Heart left ventricle (tissue), 16 donors: ENCODE measurements at places on chromosomes 13 and 19.
A peak's percentile ranks its signal among the peaks of the same experiment; 100 is the strongest.

DNA sequence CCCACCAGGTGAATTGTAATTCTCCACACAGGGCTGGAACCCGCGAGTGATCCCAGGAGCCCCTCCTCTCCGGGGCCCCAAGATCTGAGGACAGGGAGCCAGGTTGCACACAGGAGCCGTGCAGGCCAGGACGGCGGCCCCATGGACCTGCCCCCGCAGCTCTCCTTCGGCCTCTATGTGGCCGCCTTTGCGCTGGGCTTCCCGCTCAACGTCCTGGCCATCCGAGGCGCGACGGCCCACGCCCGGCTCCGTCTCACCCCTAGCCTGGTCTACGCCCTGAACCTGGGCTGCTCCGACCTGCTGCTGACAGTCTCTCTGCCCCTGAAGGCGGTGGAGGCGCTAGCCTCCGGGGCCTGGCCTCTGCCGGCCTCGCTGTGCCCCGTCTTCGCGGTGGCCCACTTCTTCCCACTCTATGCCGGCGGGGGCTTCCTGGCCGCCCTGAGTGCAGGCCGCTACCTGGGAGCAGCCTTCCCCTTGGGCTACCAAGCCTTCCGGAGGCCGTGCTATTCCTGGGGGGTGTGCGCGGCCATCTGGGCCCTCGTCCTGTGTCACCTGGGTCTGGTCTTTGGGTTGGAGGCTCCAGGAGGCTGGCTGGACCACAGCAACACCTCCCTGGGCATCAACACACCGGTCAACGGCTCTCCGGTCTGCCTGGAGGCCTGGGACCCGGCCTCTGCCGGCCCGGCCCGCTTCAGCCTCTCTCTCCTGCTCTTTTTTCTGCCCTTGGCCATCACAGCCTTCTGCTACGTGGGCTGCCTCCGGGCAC is 3.9 kb downstream of the FFAR1 start:
- peak; percentile 57 for DNase-seq

DNA sequence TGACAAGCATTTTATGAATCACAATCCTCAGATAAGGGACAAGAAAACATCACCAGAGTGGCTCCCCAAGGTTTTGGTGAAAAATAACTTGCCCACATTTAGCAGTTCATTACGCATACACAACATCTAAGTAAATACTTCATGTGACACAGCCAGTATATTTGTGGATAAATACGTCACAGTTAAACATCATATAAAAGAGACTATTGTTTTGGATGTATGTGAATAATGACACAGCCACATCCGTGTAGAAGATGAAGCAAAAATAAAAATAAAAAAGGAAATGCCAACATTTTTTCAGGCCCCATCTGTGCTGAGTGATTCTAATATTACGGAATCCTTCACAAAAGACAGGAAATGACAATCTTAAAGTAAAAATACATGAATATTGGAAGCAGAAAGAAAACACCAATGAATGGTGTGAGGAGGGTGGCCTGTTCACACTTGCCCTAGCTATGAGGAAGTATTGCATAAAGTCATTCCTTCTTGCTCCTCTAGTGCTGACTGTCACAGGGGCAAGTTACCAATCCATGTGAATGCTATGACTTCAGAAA is 457.1 kb downstream of the KLF12 start:
- DNase-seq, result no peak

DNA sequence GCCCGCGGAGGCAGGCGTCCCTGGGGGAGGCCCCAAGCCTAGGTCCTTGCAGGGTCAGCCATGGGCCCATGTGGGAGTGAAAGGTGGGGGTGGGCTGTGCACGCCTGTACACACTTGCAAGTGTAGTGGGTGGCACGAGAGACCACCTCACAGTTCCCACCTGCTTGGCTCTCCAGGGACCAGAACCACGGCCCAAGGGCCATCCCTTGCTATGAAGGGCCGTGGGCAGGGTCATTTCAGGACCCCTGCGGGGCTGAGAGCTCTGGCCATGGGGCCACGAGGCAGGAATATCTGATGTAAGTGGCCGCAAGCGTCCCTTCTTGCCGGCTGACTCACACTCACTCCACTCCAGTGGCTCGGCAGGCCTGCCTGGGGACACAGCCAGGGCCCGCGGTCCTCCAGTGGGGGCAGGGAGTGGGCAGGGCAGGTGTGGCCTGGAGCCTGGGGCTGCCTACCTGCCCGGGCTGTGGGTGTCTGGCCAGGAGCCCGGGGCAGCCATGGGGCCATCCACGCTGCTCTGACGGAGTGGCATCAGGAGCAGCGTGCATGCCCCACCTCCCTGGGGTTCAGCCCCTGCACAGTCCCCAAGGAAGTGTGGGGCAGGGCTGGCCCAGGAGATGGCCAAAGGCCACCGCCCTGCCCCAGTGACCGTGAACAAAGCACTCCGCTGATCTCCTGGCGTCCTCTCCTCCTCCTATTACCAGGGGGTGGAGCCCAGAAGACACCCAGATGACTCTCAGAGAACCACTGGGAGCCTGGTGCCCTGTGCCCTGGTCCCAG is 8.6 kb upstream of the MKNK2 start:
- DNase-seq, result no peak

DNA sequence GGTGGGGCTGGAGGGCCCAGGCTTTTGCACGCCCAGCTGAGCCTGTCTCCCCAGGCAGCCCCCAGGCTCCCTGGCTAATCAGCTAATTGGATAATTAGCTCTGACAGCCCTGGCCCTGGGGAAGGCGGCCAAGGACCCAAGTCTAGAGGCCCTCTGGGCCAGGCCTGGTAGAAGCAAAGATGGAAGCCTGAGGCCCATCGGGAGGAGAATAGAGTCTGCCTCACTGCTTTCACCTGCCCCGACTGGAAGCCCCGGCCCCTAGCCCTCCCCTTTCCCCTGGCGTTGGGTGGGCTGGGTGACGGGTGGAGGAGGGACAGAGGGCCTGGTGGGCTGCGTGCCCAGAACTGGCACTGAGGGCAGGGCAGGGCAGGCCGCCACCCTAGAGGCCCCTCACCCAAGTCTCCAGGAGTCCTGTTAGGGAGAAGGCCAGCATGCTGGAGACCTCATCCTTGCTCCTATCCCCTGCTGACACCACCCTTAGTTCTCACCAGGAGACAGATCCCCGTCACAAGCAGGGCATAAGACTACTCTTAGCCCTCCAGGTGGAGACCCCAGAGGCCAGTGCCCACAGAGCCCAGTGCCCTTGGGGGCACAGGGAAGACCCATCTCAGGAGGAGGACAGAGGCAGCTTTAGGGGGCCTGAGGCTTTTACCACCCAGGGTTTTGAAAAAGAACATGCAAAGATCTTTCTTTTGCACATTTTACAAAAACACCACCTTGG is 12.0 kb downstream of the LYL1 start:
- no peak for DNase-seq

DNA sequence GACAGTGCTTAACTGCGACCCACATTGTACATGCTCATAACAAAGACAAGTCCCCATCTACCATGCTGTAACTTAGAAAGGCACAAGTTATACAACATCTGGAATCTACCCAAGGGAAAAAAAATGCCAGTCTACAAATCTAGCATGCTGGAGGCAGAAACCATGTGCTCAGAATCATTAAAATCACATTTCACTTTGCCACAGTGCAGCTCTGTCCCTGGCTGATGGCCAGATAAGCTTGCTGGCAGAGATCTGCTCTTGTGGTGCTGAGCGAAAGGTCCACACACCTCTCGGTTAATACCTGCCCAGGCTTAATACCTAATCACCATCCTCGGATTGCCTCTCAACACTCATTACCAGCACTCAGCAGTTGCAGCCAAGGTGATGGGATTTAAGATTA is 74.1 kb upstream of the UQCRFS1 start:
- DNase-seq, result no peak
